ENCODE measurements at places on chromosomes 5 and 9. TPM values are rescaled to one million over a fixed set of nuclear protein-coding genes. Genes with fewer than 3 reads are reported as not detected.
A peak's percentile ranks its signal among the peaks of the same experiment; 100 is the strongest.

GRCh38 chr5:111412593-111412992 lies 99.7 kb downstream of the STARD4 start:
- no peaks in the 10 kb centered on the region for H3K4me1 ChIP-seq
- DNase-seq = no peak
- H3K4me3 ChIP-seq = no peak overlapping the region
- H3K27me3 ChIP-seq = no peaks in the 10 kb centered on the region
- H3K36me3 ChIP-seq = no peaks in the 10 kb centered on the region

DNA sequence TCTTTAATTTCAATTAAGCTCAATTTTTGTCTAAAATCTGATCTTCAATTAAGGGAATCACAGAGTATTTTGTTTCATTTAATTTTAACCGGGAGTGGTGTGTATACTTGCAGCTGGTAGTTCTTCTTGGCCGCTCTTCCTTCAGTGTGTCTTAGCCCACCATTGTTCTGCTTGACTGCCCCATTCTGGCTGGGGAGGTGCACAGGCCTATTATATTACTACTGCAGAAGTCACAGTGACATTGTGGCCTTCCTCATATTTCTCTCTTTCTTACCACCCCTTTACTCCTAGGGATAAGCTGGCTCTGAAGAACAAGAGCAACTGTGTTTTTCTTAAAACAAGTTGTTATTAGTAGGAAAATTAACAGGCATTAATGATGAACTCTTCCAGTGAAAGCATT lies 123.7 kb downstream of the ATG10 start:
- no peaks in the 10 kb centered on the region for H3K36me3 ChIP-seq
- H3K4me3 ChIP-seq = no peak overlapping the region
- H3K27me3 ChIP-seq = no peaks in the 10 kb centered on the region
- H3K27ac ChIP-seq = no peak overlapping the region
- DNase-seq = no peak

- peaks cover 69% of the 10 kb centered on the region for H3K4me1 ChIP-seq
- peak; percentile 90 for DNase-seq
- H3K27ac ChIP-seq = peak overlapping the region; percentile 81
Measured at GRCh38 chr9:89999534-90000370, 394.9 kb downstream of the GADD45G start.

GRCh38 chr9:38311382-38312270 lies 80.9 kb upstream of the ALDH1B1 start:
- H3K4me1 ChIP-seq = peaks cover 19% of the 10 kb centered on the region
- no peaks in the 10 kb centered on the region for H3K36me3 ChIP-seq
- no peak overlapping the region for H3K4me3 ChIP-seq

- no peaks in the 10 kb centered on the region for H3K4me1 ChIP-seq
- no peak overlapping the region for H3K27ac ChIP-seq
- H3K4me3 ChIP-seq = no peak overlapping the region
- H3K27me3 ChIP-seq = no peaks in the 10 kb centered on the region
- DNase-seq = no peak
- H3K36me3 ChIP-seq = no peaks in the 10 kb centered on the region
Measured at GRCh38 chr9:107188376-107188775, 94.7 kb upstream of the RAD23B start.

DNA sequence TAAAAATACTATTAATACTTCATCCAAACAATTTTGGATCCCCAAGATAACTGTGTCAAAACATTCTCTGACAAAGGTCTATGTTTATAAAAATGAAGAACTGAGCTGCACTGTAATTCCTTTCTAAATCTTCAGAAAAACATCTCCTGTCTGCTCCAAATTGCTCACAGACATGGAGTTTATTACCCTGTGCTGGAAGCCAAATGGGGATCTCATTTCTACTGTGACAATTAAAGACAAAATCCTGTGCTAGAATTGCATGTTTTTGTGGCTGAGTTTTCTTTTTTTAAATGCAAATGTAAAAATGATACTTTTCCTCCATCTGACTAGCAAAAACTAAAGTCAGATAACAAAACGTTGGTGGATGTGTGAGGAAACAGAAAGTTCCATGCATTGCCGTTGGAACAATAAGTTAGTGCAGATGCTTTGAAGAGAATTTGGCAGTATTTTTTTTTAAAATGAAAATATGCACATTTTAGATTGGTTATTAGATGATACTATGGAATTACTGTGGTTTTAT lies 93.5 kb downstream of the GNA14 start:
- no peak for DNase-seq
- no peaks in the 10 kb centered on the region for H3K27me3 ChIP-seq
- no peaks in the 10 kb centered on the region for H3K4me1 ChIP-seq
- H3K27ac ChIP-seq = no peak overlapping the region
- no peaks in the 10 kb centered on the region for H3K36me3 ChIP-seq

- H3K4me1 ChIP-seq = no peaks in the 10 kb centered on the region
- no peak overlapping the region for H3K27ac ChIP-seq
- no peaks in the 10 kb centered on the region for H3K36me3 ChIP-seq
- H3K27me3 ChIP-seq = no peaks in the 10 kb centered on the region
Measured at GRCh38 chr5:31948006-31948405, 226.1 kb downstream of the GOLPH3 start.

DNA sequence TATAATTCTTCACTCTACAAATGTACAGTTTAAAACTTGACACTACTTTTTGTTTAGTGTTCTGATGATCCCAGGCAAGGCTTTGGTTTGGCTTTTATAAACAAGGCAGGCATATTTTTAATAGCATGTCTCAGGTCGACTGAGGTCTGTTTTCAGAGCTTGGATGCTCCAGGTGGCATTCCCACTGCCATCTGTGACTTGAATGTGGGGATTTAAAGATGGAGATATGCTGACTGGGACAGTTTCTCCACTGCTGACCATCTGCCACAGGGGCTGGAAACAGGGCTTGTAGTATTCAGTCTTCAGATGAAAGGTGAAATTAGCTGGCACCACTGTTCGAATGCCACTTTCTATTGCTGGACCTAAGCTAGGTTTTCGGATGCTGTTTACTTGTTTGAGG lies 1266.2 kb upstream of the CDH18 start:
- no peaks in the 10 kb centered on the region for H3K27me3 ChIP-seq
- H3K27ac ChIP-seq = no peak overlapping the region

GRCh38 chr9:100086097-100086635 lies 12.6 kb downstream of the ERP44 start:
- no peak for DNase-seq
- no peaks in the 10 kb centered on the region for H3K36me3 ChIP-seq
- H3K4me1 ChIP-seq = peaks cover 16% of the 10 kb centered on the region
- no peak overlapping the region for H3K27ac ChIP-seq

DNA sequence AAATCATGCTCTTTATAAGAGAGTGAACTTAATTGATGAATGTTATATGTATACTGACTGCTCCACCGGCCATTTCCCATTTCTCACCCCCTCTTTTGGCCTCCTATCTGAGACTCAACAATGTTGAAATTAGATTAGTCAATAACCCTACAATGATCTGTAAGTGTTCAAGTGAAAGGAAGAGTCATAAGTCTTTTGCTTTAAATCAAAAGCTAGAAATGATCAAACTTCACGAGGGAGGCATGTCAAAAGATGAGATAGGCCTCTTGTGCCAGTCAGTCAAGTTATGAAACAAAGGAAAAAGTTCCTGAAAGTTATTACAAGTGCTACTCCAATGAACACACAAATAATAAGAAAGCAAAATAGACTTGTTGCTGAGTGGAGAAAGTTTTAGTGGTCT lies 83.1 kb downstream of the NLN start:
- H3K27me3 ChIP-seq = no peaks in the 10 kb centered on the region
- no peak overlapping the region for H3K27ac ChIP-seq
- H3K4me3 ChIP-seq = no peak overlapping the region
- H3K36me3 ChIP-seq = no peaks in the 10 kb centered on the region
- no peaks in the 10 kb centered on the region for H3K4me1 ChIP-seq

DNA sequence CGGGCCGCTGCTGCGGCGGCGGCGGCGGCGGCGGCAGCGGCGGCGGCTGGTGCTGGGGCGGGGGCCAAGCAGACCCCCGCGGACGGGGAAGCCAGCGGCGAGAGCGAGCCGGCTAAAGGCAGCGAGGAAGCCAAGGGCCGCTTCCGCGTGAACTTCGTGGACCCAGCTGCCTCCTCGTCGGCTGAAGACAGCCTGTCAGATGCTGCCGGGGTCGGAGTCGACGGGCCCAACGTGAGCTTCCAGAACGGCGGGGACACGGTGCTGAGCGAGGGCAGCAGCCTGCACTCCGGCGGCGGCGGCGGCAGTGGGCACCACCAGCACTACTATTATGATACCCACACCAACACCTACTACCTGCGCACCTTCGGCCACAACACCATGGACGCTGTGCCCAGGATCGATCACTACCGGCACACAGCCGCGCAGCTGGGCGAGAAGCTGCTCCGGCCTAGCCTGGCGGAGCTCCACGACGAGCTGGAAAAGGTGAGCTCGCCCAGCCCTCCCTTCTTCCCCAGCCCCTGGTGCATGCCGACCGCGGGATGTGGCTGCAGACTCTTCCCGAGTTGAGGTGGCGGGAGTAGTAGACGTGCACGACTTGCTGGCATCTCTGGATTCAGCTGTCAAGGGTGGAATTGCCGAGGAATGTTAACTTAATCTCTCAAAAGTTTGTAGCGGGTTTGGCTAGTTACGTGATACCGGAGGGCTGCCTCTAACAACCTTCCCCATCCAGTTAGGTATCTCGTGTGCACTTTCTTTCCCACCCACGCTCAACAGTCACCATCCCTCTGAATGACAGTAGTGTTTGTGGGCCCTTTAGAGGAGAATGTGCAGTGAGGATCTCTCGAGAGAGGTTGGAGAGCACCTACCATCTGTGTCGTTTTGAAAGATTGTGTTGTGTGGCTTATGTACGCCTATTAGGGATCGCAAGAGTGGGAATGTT lies 932 bp downstream of the SLC12A2 start:
- H3K27me3 ChIP-seq = no peaks in the 10 kb centered on the region
- no peaks in the 10 kb centered on the region for H3K36me3 ChIP-seq

DNA sequence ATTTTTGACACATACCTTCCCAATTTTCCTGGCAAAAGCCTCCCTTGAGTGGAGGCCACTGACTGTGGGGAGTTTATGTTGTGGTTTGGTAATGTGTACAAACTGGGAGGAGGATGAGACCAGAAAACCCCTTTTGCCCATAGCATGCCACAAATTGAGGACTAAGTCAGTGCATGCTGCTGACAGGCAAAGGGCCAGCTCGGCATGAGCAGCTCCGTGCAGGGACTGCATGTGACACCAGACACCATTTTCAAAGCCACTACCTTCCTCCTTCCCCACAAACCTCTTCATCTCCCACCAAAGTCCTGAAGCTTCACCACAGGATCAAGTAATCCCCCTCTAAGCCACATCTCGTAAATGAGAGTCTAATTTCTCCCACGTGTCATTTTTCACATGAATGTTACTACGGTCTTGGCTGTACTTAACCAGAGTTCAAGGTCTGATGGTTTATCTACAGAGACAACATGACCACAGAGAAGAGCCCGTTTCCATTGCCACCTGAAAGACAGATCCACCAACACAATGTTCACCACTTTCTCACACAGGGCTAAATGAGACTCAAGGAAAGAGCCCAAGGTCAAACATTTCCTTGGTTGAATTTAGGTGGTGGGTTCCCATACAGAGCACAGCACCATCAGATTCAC lies 106.5 kb downstream of the NFIB start:
- DNase-seq = no peak
- H3K27ac ChIP-seq = no peak overlapping the region
- no peaks in the 10 kb centered on the region for H3K27me3 ChIP-seq
- H3K4me1 ChIP-seq = peaks cover 20% of the 10 kb centered on the region

DNA sequence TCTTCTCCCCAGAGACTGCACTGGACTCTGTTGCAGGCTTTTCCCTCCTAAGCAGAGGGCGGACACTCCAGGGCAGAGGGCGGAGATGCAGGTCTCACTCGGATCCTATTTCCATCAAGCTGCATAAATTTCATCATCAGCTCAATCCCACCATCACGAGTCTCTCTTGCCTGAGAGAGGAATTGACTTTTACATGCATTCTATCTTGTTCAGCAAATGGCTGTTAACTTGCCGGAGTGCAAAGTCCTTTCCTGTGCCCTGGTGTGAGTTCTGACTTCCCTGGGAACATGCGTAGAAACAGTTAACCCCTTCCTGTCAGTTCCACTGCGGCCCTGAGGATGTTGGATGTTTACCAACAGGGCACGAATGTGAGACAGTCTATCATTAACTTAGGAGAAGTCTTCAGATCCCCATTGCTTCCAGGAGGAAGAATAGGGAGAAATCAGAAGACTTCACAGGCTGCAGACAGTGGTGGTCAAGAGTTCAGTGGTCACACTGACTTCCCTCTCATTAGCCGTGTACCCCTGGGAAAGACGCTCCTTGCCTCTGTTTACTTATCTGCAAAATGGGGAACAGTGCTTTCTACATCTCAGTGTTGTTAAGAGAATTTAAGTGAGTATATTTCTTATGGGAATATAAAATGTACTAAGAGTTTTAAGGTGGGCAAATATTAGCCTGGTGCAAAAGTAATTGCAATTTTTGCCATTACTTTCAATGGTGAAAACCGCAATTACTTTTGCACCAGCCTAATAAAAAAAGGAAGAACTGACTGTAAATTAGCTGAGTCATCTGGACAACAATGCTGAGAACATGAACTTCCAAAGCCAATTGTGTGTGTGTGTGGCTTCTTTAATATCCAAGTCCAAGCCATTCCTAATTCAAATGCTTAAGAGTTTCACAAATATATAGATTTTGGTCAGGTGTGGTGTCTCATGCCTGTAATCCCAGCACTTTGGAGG lies 248.0 kb downstream of the DRD1 start:
- H3K27ac ChIP-seq = no peak overlapping the region
- no peak for DNase-seq

- H3K27me3 ChIP-seq = no peaks in the 10 kb centered on the region
- peaks cover 83% of the 10 kb centered on the region for H3K4me1 ChIP-seq
- H3K36me3 ChIP-seq = no peaks in the 10 kb centered on the region
- H3K4me3 ChIP-seq = no peak overlapping the region
Measured at GRCh38 chr9:131657940-131658339, 81.9 kb downstream of the RAPGEF1 start.

GRCh38 chr5:99019254-99019653 lies 90.4 kb upstream of the CHD1 start:
- DNase-seq = no peak
- no peaks in the 10 kb centered on the region for H3K36me3 ChIP-seq
- no peak overlapping the region for H3K4me3 ChIP-seq
- H3K27ac ChIP-seq = no peak overlapping the region
- peaks cover 9% of the 10 kb centered on the region for H3K4me1 ChIP-seq

GRCh38 chr5:454936-455335 lies 12.0 kb downstream of the EXOC3 start:
- no peak for DNase-seq
- H3K4me3 ChIP-seq = no peak overlapping the region
- no peaks in the 10 kb centered on the region for H3K4me1 ChIP-seq
- no peak overlapping the region for H3K27ac ChIP-seq

- DNase-seq = no peak
- H3K36me3 ChIP-seq = no peaks in the 10 kb centered on the region
- peaks cover 97% of the 10 kb centered on the region for H3K4me1 ChIP-seq
- H3K27ac ChIP-seq = peak overlapping the region; percentile 97
Measured at GRCh38 chr9:121284733-121285451, 16.9 kb downstream of the GSN start.

- H3K36me3 ChIP-seq = no peaks in the 10 kb centered on the region
- H3K27ac ChIP-seq = no peak overlapping the region
- no peaks in the 10 kb centered on the region for H3K27me3 ChIP-seq
Measured at GRCh38 chr5:77329664-77330430, 119.4 kb downstream of the PDE8B start.

- no peak overlapping the region for H3K27ac ChIP-seq
- no peaks in the 10 kb centered on the region for H3K36me3 ChIP-seq
- H3K4me3 ChIP-seq = no peak overlapping the region
- H3K4me1 ChIP-seq = peaks cover 17% of the 10 kb centered on the region
- H3K27me3 ChIP-seq = no peaks in the 10 kb centered on the region
- DNase-seq = peak; percentile 46
Measured at GRCh38 chr9:110776221-110776620, 107.6 kb downstream of the MUSK start.

GRCh38 chr5:57184322-57184721 lies 10.5 kb downstream of the GPBP1 start:
- no peak overlapping the region for H3K4me3 ChIP-seq
- no peaks in the 10 kb centered on the region for H3K27me3 ChIP-seq

FRRS1L gene
- total RNA-seq = 4.6 TPM

ANXA2R gene
- total RNA-seq = 2.2 TPM

SMIM32 gene
- not detected for total RNA-seq

CMBL gene
- total RNA-seq = 2.7 TPM

NR5A1 gene
- not detected for total RNA-seq
